T-helper 17 cell (primary cell): ENCODE measurements at places on chromosomes 5 and 9.

DNA sequence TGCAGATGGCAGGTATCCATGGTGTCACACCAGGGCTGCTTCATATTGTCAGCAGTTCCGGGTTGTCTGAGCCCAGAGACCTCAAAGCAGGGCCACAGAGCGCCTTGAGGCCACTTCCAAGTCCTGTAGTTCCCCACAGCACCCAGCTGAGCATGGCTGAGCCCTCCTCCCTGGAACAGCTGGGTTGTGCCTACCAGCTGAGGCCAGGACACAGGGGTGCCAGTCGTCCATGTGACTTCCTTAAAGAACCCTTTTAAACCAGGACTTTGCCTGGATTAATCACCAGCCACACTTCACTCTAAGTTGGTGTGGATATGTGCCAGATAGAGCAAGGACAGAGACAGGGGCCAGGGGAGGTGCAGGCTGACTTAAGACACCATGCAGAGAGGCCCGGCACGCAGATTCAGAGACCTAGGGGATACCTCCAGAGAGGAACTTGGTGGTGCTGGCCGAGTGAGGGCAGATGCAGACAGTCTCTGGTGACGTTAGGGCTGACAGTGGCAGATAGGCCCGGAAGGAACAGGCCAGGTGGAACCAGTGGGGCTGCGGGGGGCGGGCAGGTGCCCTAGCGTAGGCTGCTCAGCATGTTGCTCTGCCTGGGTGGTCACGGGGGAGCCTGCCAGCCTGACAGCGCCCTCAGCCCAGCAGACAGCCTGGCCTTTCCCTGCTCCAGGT is 142.7 kb downstream of the CACNA1B start:
- no peak for DNase-seq

GRCh38 chr9:100084128-100084453 is 14.7 kb downstream of the ERP44 start:
- no peak for DNase-seq

DNA sequence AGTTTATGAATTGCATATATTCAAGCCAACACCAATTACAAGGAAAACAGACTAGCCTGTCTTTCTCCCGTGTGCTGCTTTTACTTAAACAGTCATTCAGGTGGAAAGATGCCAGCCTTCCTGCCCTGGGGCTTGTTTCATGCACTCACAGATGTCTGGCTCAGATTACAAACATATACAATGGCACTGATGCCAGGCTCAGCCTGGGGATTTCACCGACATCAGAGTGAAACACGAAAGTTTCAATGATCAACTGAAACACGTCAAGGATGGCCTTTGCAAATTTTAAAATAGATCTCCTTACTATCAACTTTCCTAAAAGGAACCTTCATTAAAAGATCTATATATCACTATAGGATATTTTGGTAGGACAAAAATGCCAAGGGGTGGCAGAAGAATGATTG is 1576.5 kb downstream of the EFNA5 start:
- no peak for DNase-seq

- DNase-seq = no peak
Measured at GRCh38 chr5:133149345-133149744, 97.5 kb downstream of the HSPA4 start.

GRCh38 chr5:31124026-31124425 is 69.5 kb upstream of the CDH6 start:
- no peak for DNase-seq

- DNase-seq = no peak
Measured at GRCh38 chr5:145178641-145179523, 656.3 kb downstream of the PRELID2 start.

DNA sequence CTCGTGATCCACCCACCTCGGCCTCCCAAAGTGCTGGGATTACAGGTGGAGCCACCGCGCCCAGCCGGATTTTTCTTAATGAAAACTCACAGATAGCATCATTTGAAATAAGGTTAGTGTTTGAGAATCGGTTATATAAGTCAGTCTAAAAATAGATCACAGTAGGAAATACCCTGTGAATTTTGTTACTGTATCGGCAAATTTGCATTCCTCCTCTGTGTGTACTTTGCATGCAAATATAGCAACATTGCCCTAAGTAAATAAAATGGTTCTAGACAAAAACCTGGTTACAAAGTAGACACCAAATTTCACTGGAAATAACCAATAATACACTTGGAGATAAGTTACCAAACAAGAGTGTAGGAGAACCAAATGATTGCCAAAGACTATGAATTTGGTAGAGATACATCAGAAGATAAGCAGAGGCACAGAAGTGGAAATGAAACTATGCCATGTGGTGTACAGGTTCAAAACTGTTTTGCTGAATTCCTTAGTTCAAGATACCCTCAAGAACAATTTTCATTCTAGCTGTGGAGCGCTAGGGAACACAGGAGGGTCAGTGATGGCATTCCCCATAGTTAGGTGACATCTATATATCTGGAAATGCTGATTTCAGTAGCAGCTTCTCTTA is 58.1 kb downstream of the ICE1 start:
- no peak for DNase-seq

- peak; percentile 26 for DNase-seq
Measured at GRCh38 chr5:172479034-172479783, 24.9 kb upstream of the SH3PXD2B start.

GRCh38 chr9:35619800-35620158 is 1.6 kb upstream of the CD72 start:
- no peak for DNase-seq

DNA sequence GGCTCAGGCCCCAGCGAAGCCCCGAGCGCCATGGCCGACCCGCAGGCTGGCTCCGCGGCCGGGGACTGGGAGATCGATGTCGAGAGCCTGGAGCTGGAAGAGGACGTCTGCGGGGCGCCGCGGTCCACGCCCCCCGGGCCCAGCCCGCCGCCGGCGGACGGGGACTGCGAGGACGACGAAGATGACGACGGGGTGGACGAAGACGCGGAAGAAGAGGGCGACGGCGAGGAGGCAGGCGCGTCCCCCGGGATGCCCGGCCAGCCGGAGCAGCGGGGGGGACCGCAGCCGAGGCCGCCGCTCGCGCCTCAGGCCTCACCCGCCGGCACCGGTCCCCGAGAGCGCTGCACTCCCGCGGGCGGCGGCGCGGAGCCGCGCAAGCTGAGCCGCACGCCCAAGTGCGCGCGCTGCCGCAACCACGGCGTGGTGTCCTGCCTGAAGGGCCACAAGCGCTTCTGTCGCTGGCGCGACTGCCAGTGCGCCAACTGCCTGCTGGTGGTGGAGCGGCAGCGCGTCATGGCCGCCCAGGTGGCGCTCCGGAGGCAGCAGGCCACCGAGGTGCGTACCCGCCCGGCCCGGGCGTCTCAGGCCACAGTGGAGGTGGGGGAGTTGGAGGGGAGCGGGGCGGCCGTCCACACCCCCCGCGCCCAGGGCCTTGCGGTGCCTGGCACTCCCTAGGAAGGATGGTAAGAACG is 1.6 kb downstream of the DMRT2 start:
- no peak for DNase-seq

DNA sequence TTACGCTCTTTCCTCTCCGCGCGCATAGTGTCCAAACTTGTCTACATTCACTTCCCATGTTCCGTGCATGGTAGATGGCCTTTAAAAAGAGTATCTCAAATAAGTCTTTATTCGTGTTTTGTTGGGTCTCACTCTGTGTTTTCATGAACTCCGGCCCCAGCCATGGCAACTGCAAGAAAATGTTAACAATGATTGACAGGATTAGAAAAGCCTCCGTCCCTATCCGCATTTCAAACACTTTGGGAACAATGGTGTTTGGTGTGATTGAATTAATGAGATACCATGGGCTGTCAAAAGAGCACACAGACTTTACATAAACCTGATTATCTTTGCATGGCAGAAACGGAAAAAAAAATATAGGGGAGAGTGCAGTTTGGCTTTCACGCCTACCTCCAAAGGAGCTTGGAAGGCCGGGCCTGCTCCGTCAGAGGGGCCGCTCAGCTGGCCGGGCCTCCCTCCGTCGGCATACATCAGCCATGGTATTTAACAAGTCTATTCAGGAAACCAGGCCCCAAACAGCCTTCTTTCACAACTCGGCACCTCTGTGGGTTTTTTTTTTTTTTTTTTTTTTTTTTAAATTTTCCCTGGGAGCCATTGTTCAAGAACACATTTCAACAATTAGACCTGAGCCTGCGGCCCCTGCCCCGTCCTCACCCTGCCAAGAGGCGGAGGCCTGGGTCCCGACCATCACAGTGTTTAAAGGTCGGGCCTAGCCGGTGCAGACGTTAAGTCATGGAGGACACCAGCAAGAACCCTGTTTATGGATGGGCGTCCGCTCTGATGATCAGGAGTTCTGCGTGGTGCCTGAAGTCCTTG is 323.8 kb upstream of the IRX4 start:
- DNase-seq = no peak

DNA sequence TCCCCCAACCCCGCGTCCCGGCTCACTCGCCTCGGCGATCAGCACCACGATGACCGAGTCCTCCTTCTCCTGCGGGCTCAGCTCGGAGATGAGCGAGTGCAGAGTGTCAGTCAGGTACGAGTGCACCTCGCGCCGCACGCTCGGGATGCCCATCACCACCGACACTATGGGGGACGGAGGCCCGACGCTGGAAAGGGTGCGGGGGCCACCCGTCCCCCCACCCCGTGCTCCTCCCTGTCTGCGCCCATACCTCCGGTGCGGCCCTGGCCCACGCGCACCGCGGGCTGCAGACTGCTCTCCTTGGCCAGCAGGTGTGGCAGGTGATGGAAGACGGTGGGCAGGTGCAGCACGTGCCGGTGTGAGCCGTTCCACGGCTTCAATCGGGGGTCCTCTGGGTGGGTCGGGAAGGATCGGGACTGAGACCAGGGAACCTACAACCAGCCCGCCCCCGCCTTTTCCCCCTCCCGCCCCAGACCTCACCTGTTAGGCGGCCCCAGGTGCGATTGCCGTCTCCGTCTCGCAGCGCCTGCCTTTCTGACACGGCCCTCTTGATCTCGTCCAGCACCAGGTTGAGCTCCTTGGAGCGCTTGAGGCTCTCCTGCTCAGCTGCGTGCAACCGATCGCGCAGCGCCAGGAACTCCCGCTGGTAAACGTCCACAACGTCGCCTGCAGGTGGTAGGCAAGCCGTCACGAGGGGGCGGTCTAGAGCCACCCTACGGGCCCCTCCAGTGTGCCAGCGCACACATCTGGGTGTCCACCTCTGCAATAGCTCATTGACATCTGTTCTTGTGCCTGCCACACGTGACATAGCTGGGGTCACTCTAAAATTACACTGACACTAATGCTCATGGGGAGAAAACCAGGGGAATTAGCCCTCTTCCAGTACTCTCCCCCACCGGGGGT is 5.1 kb downstream of the MGAT4B start:
- peak; percentile 86 for DNase-seq

GRCh38 chr9:131656356-131657036 is 83.4 kb downstream of the RAPGEF1 start:
- DNase-seq = peak; percentile 62

DNA sequence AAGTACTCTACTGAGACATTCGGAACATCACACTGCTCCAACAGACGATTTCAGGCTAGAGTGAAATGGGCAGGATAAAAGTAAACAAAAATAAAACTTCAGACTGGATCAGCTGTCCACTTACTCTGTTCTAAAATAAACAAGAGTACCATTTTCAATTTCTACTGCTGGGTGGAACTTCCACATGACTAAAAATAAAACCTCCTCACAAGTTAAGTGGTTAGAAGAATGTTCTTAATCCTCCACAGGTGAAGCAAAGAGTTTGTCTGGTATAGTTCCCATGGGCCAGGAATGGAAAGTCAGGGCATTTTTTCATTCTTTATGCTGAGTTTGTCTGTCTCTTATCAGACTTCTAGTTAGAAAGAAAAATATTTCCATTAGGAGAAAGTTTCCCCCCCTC is 15.7 kb downstream of the NUDT12 start:
- no peak for DNase-seq

DNA sequence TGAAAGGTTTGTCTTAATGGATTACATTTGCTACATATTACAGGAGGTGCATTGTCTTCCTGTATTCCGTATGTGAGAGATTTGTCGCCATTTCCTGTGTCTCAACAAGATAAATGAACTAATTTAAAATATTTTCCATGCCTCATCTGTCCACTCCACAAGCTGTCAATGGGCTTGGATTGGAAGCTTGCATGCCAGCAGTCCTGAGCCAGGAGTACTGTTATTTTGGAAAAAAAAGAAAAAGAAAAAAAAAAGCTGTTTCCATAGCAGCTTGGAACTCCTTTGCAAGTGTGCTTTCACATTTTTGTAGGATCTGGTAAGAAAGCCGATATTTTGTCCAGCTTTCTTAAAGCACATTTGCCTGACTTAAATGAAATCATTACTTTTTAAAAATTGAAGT is 330.8 kb downstream of the KDM4C start:
- no peak for DNase-seq

GRCh38 chr5:134851307-134851923 is 5.6 kb downstream of the C5orf24 start:
- no peak for DNase-seq

GRCh38 chr5:173829826-173830225 is 58.3 kb upstream of the CPEB4 start:
- no peak for DNase-seq

- no peak for DNase-seq
Measured at GRCh38 chr9:22052376-22052945, 43.4 kb upstream of the CDKN2B start.

DNA sequence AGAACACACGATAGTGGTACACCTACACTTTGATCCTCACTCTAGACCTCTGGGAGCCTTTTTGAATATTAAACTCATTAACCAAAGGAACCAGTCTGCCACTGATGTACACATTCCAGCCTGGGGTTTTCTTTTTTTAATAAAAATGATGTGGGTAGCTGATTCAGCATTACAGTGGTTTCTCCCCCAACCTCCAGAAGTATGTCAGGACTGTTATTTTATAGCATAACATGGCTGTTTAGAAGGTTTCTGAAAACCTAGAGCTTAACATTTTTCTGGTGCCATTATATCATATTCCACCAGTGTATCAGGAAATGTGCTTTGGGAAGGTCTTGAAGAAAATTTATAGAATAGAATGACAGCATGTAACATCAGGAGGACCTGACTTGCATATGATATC is 540.9 kb upstream of the WWC1 start:
- no peak for DNase-seq

DNA sequence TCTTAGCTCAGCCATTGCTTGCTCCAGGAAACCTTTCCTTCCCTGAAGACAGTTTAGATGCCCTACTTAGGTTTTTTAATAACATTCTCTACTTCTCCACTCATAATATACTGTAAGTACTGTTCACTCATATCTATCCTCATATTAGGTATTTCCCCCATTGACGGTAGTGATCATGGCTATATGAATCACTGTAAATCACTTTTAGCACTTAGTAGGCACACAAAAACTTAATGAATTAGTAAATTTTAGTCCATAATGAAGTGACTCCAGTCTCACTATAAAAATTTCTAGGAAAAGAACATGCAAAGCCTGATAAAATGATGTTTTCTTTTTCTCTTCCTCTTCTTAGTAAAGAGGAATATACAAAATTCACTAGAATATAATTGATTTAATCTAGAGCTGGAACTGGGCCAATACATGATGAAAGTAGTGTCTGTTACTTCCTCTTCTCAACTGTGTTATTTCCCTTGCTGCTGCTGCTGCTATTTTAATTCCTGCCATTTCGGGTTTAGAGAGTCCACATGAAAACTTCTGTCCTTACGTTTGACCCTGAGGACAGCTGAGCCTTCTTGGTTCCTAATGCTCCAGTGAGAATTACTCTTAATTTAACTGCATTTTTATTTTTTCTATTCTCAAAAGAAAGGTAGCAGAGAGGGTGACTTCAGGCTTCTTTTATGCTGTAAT is 73.5 kb downstream of the LNPEP start:
- DNase-seq = no peak
